8988T (cell line): ENCODE measurements at places on chromosomes 16 and 17.

DNA sequence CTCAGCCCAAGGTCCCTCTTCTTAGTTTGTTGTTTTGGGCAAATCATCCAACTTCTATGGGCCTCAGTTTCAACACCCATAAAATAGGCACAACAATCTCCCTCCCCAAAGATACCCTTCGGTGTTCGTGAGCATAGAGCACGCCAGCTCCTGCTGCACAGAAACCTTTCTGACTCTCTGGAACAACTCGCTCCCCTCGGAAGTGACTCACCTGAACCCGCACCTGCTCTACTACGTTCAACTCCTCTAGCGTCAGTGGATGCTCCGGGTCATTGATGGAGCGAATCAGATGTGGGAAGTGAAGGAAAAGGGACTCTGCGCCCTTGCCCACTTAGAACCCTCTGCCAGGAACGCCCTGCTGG is 445 bp downstream of the CIAO2B start:
- no peak for DNase-seq

DNA sequence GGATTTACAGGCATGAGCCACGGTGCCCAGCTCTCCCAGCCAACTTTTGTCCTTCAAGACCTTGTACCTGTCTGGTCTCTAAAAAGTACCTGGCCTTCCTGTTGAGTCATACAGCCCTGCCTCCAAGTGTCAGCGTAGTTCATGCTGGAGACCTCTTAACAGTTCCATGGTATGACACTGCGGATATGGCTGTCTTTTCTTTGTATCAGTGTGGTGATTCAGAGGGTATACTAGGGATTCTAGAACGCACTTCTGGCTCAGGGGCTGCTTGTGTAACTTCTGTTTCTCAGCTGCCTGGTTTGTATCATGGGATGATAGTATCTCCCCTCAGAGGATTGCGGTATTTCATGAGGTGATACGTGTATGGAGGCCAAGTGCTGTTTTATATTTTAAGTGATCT is 2.0 kb upstream of the TMEM11 start:
- DNase-seq, result no peak

DNA sequence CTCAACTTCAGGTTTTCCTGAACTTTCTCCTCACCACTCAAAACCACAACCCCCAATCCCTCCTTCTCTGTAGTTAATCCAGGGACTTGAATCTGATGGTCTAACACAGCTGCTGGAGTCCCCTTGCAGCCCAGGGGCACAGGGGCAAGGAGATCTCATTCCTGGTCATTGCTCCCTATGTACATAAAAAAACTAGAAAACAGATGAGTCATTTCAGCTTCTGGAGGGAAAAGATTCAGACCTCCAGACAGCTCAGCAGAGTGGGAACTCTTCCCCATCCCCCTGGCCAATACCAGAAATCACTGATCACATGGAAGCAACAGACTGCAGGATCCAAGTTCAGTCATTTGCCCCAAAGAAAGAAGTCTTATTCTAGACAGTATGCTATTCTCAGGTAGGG is 62.1 kb downstream of the DYNLRB2 start:
- DNase-seq, result no peak

- DNase-seq, result no peak
Observed at GRCh38 chr17:77869665-77870132, 88.8 kb upstream of the TNRC6C start.

GRCh38 chr17:14299280-14300141 is 1.4 kb upstream of the HS3ST3B1 start:
- DNase-seq, result no peak

- no peak for DNase-seq
Observed at GRCh38 chr17:33055171-33055611, 63.5 kb downstream of the SPACA3 start.

DNA sequence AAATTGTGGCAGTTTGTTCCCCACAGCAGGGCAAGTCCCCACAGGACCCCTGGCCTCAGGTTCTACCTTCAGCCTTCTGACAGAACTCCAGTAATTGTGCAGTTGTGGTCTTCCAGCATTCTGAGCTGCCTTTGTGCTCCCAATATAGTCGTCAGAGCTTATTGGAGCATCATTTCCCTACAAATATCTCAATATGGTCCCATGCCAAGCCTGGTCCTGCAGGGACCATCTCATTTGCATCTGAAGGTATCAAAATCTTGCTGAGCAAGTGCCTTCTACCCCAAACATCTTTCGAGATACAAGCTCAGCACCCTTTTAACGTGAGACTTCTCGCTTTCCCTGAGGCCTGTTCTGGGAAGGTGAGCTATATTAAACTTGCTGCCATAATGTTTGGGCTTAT is 333.9 kb upstream of the CDH11 start:
- DNase-seq, result no peak

- no peak for DNase-seq
Observed at GRCh38 chr17:74729368-74729767, 7.7 kb upstream of the RAB37 start.

DNA sequence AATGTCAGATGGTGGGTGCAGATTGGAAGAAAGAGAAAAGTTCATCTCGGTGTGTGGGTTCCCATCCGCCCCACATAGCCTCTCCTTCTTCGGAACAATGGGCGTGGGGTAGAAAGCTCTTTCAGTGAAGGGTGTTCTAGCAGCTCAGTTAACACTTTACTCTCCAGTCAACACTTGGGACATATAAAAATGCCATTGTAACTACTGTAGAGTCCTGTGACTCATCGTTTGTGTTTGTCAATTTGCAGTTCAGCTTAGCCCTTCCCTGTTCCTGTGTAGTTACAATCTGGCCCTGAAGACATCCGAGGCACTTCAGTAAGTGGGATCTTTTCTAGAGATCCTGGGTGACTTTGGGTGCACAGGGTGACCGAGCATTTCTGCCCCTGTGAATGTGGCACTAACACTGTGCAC is 11.5 kb upstream of the CLEC18C start:
- peak; percentile 73 for DNase-seq

DNA sequence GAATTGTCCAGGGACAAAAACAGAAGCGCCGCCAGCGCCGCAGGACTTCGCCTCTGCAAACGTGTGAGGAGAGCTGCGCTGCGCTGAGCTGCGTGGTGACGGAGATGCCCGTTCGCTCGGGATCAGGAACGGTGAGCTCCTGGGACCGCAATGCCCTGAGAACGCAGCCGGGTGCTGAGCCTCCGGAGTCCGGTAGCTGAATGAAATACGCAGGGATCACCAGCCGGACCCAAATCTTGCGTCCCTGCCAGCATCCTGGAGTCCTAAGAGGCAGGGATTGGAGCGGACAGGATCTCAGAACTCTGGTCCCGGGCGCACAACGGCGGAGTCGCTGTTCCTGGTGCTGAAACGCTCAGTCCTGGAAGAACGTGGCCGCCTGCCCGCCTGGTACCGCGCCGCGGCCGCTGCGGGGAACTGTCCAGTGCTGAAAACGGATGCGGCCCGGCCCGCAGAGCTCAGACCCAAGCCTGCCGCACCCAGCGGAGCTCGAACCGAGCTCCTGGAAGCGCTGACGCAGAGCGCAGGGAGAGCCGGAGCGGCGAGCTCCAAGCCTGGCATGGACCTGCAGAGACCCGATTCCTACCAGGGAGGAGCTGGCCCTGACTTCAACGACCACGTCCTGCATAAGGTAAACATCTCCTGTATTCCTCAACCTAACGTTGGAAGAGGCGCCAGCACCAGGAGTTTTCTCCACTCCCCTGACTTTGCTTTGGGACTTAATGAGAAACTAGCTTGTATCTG is 41.5 kb downstream of the CD300LF start:
- no peak for DNase-seq

DNA sequence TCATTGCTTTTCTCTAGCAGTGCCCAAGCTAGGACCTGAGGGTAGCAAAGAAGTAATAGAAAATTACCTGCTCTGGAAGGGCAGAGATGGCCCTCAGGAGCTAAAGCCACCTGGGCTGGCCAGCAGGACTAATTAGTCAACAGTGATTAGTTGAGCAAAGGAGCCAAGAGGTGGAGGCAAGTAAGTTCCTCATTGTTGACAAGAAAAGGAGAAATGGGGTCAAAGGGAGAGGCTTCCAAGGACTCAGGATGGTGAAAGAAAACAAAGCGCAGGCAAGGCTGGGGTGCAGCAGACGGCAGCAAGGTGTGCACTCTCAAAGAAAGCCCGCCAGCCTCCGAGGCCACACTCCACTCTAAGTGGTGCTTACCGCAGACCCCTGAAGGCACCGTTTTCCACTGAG is 44.6 kb downstream of the CMTM4 start:
- DNase-seq, result no peak

GRCh38 chr17:45852535-45853297 is 8.0 kb downstream of the SPPL2C start:
- no peak for DNase-seq

- peak; percentile 51 for DNase-seq
Observed at GRCh38 chr17:82823004-82823403, 16.8 kb downstream of the ZNF750 start.

- DNase-seq, result no peak
Observed at GRCh38 chr17:12429116-12429515, 236.6 kb upstream of the MYOCD start.
